Spinal cord (tissue), 10 donors: ENCODE measurements at places on chromosomes 11 and 22. TPM values are rescaled to one million over a fixed set of nuclear protein-coding genes. Genes with fewer than 3 reads are reported as not detected.

Gene LRRC75B
- polyA plus RNA-seq = 32.0 TPM

Gene ARHGAP8
- polyA plus RNA-seq = 3.1 TPM

Gene MIOX
- polyA plus RNA-seq = not detected

Gene UBE2L6
- 114 TPM for polyA plus RNA-seq

Gene IL17REL
- polyA plus RNA-seq = 0.36 TPM

Gene ZNRF3
- polyA plus RNA-seq = 12.3 TPM

Gene TMEM151A
- polyA plus RNA-seq = 52.0 TPM

Gene ELFN2
- 60.2 TPM for polyA plus RNA-seq

Gene OR56B1
- not detected for polyA plus RNA-seq

Gene SVIP
- polyA plus RNA-seq = 19.6 TPM

Gene SCT
- polyA plus RNA-seq = not detected

Gene CASP12
- 0.46 TPM for polyA plus RNA-seq

Gene FDXACB1
- 4.4 TPM for polyA plus RNA-seq

Gene MPZL2
- 13.3 TPM for polyA plus RNA-seq

Gene FBLN1
- polyA plus RNA-seq = 69.4 TPM

Gene SELENOM
- polyA plus RNA-seq = 40.2 TPM

Gene SMC1B
- polyA plus RNA-seq = 0.14 TPM

Gene VWA5A
- polyA plus RNA-seq = 38.4 TPM

Gene DSCAML1
- polyA plus RNA-seq = 14.4 TPM

Gene SCGB1A1
- polyA plus RNA-seq = not detected

Gene BACE1
- 97.8 TPM for polyA plus RNA-seq

Gene WT1
- 2.2 TPM for polyA plus RNA-seq

Gene FOLH1
- polyA plus RNA-seq = 5.8 TPM

Gene RBMXL2
- polyA plus RNA-seq = 0.95 TPM

Gene BIRC3
- polyA plus RNA-seq = 1.8 TPM

Gene LRRC56
- 6.4 TPM for polyA plus RNA-seq

Gene APLNR
- polyA plus RNA-seq = 71.1 TPM

Gene GAL3ST3
- polyA plus RNA-seq = 18.5 TPM

Gene ST14
- polyA plus RNA-seq = 1.6 TPM

Gene CCDC88B
- 8.3 TPM for polyA plus RNA-seq

Gene OR5P2
- not detected for polyA plus RNA-seq

Gene SERHL2
- 4.3 TPM for polyA plus RNA-seq

Gene RPS6KB2
- polyA plus RNA-seq = 38.3 TPM

Gene CRYAB
- polyA plus RNA-seq = 126 TPM

Gene CXCR5
- not detected for polyA plus RNA-seq

Gene CRYBB3
- polyA plus RNA-seq = 1.6 TPM

Gene OR52E8
- polyA plus RNA-seq = not detected

Gene TSPAN18
- 72.6 TPM for polyA plus RNA-seq

Gene NLRP14
- 1.0 TPM for polyA plus RNA-seq

Gene RAG2
- 0.35 TPM for polyA plus RNA-seq

Gene MYOD1
- polyA plus RNA-seq = 0.12 TPM

Gene SPI1
- 10.8 TPM for polyA plus RNA-seq

Gene MEI1
- polyA plus RNA-seq = 3.6 TPM

Gene DKK3
- 464 TPM for polyA plus RNA-seq

Gene LRP5
- 32.4 TPM for polyA plus RNA-seq

Gene STK33
- 40.6 TPM for polyA plus RNA-seq
